ENCODE measurements at places on chromosomes 16 and 17.

- DNase-seq, result no peak
Measured at GRCh38 chr16:1000608-1001007, 19.0 kb downstream of the SOX8 start.

DNA sequence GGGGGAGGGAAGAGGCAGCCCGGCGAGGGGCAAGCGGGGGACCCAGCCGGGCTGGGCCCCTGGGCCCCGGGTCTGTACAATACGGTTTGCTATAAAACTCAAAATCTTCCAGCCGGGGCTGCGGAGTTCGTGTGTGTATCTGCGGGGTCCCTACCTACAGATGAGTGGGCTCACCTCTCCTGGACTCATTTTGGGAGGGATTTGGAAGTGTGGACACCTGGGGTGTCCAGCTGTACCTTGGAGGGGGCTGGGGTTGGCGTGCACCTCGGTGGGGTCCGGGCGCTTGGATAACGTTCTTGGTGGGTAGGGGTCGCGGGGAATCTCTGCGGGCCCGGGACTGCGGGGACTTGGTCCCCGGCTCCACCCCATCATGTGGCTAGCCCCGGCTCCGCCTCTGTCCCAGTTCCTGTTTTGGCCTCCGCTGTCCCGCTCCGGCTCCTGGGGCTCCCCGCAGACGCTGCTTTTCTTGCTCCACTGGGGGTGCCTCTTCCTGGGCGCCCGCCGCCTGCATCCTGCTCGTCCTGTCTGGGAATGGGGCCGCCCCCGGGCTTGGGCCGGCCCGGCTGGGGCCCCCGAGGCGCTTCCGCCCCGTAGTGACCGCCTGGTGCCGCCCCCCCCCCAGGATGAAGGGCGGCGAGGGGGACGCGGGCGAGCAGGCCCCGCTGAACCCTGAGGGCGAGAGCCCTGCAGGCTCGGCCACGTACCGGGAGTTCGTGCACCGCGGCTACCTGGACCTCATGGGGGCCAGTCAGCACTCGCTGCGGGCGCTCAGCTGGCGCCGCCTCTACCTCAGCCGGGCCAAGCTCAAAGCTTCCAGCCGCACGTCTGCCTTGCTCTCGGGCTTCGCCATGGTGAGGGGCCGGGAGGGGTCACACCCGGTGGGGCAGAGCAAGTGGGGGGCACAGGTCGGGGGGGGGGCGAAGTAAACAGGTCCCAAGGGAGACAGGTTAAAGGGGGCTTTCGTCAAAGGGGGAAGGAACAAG is at the start of gene ORAI3:
TSS of gene ORAI3 (plus strand) at position 402 of the 983 bp plus-strand sequence. CDS start at position 624, 222 bp downstream.
- peak; percentile 59 for DNase-seq

- DNase-seq, result no peak
Measured at GRCh38 chr17:15954222-15954621, 9.3 kb downstream of the ADORA2B start.

DNA sequence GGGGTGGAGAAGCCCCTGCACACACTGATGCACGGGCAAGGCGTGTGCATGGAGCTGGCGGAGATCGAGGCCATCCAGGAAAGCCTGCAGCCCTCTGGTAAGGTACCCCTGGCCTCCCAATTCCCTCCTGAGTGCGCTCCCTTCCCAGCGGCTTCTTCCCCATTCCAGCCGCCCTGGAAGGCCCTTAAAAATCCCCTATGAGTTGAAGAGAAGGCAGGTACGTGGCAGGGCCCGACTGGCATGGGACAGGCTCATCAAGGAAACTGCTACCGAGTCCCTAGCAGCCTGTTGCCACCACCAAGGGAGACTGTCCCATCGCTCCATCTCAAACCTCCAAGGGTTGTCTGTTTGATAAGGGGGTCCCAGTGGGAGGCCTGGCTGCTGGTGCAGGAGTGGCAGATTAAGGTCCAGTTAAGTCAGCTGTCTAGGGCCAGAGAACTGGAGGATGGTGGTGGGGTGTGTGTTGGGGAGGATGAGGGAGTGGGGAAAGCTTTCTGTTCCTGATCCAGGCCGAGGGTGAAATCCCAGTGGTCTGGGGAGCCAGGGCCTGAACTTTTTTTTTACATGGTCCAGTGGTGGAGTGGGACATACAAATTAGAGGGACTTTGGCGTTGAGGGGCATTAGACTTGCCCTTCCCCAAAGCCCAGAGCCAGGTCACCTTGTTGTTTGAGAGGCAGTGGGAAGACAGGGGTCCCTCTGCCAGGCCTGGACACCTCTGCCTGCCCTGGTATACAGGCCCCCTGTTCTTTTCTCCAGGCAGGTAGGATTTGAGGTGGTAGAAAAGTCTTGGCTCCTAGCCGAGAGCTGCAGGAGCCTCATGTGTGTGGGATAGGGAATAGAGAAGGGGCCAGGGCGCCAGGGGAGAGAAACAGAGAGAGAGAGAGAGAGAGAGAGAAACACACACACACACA is 994 bp downstream of the IGFBP4 start:
- no peak for DNase-seq

GRCh38 chr16:27291722-27292240 is 22.0 kb upstream of the IL4R start:
- DNase-seq, result no peak

DNA sequence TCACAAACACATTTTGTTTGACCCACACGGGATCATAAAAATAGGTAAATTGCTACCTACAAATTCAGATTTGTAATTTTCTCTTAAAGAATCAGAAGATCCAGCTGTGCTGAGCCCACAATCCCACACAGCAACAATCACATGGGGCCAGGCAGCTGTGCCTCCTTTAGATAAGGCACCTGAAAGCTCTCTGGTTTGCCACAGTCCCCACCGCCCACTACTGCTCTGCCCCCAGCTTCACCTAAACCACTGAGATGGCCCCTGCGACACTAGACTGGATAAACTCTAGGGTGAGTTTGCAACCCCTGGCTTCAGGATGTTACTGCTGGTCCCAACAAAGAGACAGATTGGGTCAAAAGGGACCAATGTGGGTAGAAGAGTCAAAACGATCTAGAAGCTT is 96.8 kb downstream of the GSG1L start:
- no peak for DNase-seq

GRCh38 chr17:49125449-49125848 is 7.1 kb upstream of the B4GALNT2 start:
- no peak for DNase-seq

DNA sequence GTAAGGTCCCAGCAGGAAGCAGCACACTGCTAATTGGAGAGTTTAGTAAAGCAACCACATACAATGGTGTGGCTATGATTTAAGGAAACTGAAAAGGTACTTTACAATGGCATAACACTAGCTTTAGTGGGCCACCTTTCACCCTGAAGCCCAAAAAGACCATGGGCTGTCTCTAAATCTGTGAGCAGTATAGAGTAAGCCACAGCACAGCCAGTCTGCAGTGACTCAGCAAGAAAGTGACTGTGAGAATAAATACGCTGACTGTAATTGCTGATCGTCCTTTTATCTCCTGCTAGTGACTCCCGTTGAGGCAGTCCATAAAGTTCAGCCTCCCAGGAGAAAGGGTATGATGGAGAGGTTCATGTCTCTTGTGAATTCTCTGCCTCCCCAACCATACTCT is 679.8 kb upstream of the KIF2B start:
- DNase-seq, result no peak

DNA sequence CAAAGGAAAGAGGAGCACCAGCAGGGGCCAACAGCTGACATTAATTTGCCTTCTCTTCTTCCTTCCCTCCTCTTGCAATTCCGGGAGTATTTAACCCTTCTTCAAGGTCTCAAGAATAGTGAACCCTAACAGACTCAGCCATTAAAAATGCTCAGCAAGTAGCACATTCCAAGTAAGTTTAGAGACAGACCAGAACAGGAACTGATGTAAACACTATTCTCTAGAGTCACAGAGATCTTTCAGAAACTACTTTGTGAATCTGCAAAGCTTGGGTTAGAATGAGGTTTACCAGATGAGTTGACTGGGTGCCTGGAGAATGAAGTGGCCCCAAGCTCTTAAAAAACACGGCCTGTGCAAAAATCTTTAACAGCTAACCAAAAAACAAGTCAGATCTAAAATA is 50.9 kb downstream of the TEX2 start:
- no peak for DNase-seq
